ENCODE measurements at places on chromosomes 7 and 10.

GRCh38 chr10:112562809-112563663 lies 116.0 kb downstream of the VTI1A start:
- DNase-seq: no peak

DNA sequence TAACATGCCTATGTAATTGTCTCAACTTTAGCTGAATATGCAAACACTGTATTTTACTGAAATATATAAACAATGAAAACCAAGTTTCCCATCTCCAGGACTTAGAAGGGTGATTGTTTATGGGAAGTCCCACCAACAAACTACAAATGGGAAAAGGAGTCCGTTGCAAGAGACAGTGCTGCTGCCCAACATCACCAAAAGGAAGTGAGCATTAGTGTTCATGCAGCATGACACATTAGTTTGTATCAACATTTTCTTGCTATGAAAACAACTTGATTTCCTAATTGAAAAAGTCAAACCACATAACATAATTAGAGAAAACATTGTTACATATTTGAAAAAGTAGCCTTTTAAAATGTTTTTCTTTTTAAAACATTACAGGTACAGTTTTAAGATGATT lies 138.5 kb downstream of the ZNF438 start:
- no peak for DNase-seq

DNA sequence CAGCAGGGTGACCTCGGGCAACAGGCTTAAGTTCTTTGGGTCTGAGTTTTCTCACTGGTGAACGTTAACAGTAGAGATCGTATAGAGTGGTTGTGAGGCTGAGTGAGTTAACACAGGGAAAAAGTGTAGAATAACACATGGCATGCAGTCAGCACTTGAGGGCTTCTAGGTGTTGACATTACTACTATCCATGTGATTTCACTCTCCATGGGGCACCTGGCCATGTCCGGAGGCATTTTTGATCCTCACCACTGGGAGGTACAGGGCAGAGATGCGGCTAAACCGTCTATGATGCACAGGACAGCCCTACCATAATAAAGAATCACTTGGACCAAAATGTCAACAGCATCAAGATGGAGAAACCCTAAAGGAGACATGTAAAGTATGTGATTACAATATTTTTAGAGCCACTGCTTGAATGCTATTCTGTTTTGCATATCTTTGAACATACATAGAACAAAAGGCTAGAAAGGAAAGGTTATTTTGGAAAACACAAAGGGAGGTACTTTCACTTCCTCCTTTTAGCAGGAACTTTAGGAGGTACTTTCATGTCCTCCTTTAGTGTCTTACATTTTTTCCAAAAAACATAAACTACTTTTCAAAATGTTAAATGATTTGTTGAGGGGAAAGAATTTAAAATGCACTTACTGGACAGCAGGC lies 44.3 kb downstream of the NOD1 start:
- peak; percentile 48 for DNase-seq

DNA sequence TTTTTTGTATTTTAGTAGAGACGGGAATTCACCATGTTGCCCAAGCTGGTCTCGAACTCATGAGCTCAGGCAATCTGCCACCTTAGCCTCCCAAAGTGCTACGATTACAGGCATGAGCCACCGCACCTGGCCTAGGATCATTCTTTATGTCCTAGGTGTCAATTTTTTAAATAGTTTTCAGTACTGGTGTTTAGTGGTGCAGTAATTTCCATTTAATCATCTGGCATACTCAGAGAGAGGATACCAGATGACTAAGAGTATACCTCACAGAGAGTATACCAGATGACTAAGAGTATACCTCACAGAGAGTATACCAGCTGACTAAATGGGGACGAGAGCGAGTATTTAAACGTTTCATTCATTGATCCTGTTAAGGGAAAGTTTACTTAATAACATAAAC lies 37.3 kb upstream of the TMEM248 start:
- no peak for DNase-seq

DNA sequence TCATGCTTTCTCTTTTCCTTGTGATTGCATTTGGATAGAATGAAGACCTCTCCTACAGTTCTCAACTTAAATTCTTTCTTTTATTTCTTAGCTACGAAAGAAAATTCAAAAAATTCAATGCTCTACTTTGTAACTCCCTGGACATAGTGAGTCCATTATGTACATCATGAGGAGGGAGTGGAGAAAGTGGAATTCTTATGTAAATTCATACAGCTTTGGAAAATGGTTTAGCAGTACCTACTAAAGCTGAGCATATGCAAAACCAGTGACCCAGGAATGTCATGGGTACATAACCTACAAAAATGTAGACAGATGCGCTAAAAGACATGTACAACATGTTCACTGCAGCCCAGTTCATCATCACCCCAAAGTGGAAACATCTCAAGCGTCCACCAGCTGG lies 8.8 kb upstream of the PRKCQ start:
- no peak for DNase-seq

- DNase-seq: no peak
These were observed 404.7 kb upstream of the PODXL start for GRCh38 chr7:131961054-131961680.

GRCh38 chr7:119733127-119733879 lies 539.7 kb upstream of the KCND2 start:
- no peak for DNase-seq

GRCh38 chr10:123835575-123835974 lies 56.0 kb downstream of the CPXM2 start:
- no peak for DNase-seq

DNA sequence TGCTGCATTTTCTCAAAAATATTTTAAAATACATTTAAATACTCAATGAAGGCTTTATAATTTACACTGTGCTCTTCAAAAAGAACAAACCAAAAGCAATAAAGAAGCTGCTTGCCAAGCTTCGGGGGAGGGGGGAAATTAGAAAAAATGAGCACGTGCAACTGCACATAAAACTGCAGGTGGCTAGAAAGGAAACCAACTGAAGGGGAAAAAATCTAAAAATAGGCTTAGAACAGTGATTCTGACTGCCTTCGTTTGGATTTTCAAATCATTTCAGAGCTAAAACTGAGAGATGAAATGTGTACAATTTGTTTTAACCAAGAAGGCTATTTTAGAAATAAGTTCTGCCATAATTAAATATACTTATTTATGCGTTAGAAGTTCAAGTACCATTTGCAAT lies 61.4 kb downstream of the ABI1 start:
- no peak for DNase-seq

- DNase-seq: no peak
These were observed 232.4 kb upstream of the MYO3A start for GRCh38 chr10:25701652-25702051.

DNA sequence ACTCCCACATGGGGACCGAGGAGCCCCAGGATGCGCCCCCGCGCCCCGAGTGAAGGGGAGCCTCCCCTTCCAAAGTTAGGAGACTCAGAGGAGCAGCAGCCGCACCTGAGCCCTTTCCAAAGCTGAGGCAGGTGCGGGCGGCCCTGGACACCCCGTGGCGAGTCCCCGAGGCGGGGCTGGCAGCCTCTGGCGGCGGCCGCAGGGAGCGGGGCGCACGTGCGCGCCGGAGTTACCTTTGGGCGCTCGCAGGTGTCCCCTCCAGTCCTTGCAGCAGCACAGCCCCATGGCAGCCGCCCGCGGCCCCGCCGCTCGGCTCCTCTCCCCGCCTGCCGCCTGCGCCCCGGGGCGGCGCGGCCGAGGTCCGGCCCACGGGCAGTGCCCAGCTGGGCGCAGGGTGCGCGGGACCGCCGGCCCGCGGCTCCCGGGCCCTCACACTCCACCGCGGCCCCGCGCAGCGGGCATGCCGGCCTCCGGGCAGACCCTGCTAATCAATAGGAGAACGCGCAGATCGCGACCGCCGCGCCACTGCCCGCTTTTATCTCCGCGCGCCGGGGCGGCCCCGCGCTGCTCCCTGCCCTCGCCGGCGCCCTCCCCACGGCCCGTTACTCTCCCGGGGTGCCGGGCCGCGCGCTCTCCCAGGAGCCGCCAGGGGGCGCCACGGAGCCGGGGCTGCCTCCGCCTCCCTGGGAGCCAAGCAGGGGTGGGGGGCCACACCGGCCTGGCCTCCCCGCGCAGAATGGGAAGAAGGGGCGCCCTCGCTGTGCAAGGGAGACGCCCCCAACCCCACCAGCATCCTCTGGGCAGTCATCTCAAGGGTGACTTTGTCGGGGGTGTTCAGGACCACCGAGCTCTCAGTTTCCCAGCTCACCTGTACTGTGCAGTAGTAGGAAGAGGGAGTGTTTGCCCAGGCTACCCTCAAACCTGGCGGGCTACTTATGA lies 80.8 kb downstream of the ARHGAP22 start:
- peak; percentile 61 for DNase-seq

GRCh38 chr10:110779489-110779888 lies 92.2 kb upstream of the PDCD4 start:
- no peak for DNase-seq

DNA sequence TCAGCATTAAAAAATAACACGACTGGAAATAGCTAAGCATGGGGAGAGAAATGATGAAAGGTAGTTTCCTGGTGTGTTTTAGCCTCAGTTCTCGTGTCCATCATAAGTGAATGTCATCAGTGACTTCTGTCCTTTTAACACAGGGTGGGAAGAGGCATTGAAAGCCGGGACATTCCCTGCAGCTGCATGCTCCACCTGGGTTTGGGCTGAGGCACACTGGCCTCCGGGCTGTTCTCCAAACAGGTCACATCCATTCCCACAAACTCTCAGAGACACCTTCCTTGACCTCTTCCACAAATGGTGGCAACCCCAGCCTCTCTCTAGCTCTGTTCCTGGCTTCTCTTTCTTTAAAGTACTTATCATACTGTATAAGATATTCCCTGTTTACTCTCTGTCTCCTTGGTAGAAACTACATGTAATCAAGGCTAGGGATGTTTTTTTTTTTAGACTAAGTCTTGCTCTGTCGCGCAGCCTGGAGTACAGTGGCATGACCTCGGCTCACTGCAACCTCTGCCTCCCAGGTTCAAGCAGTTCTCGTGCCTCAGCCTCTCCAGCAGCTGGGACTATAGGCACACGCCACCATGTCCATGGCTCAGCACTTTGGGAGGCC lies 22.6 kb downstream of the BAIAP2L1 start:
- no peak for DNase-seq

GRCh38 chr10:96672481-96673175 lies 47.7 kb downstream of the PIK3AP1 start:
- DNase-seq: no peak

- DNase-seq: no peak
These were observed 706.9 kb upstream of the GHITM start for GRCh38 chr10:83432261-83433045.
